IPS-NIHi11 (cell line): ENCODE measurements at places on chromosomes 3 and 15.

GRCh38 chr3:129571605-129572547 is 28.9 kb downstream of the H1-8 start:
- DNase-seq = no peak

GRCh38 chr3:87120881-87121280 is 106.2 kb upstream of the CHMP2B start:
- DNase-seq = peak; percentile 66

DNA sequence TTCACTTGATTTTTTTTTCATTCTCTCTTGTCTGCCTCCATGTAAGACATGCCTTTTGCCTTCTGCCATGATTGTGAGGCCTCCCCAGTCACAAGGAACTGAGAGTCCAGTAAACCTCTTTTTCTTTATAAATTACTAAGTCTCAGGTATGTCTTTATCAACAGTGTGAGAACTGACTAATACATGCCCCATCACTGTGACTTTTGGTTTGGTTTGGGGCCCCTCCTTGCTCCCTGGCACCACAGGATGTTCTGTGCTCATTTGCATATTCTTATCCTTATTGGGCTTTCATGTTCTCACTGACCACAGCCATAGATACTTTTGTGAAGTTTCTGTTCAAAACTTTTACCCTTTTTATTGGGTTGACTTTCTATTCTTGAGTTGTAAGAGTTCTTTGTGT is 3.8 kb upstream of the PRR20G start:
- DNase-seq = no peak

GRCh38 chr15:98668566-98669308 is 20.4 kb downstream of the IGF1R start:
- no peak for DNase-seq

- no peak for DNase-seq
Measured at GRCh38 chr15:87575896-87576473, 680.6 kb downstream of the NTRK3 start.

DNA sequence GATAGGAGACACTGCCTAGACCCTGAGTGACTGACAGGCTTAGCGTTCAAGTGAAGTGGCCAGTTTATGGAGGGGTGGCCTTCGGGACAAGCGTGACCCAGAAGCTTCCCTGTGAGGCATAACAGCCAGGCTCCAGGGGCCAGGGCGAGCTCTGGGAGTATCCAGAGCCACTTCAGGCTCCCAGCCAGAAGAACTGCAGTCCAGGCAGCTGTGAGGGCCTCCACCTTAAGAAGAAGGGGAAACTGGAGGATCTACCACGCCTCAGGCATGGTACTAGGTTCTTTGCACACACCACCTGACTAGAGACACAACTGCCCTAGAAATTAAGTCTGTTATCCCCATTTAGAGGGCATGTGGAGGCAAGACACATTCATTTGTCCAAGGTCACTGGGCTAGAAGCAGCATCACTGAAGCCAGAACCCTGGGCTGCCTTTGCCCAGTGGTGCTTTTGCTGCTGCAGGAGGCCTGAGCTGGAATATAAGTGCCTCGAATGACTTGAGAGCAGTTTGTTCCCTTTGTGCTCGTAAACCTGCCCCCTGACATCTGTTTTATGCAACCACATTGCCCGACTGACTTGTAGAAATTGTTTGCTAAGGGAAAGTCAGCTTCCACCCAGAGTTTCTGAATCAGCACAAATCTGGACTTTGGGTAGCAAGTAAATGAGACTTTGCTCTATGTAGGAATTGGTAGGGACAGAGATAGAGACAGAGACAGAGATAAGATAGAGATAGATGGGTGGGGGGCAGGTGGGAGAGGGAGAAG is 23.3 kb downstream of the RASGRF1 start:
- DNase-seq = no peak

GRCh38 chr3:128067489-128067888 is 15.3 kb downstream of the SEC61A1 start:
- DNase-seq = no peak

- DNase-seq = no peak
Measured at GRCh38 chr15:43859546-43859945, 32.7 kb downstream of the WDR76 start.

DNA sequence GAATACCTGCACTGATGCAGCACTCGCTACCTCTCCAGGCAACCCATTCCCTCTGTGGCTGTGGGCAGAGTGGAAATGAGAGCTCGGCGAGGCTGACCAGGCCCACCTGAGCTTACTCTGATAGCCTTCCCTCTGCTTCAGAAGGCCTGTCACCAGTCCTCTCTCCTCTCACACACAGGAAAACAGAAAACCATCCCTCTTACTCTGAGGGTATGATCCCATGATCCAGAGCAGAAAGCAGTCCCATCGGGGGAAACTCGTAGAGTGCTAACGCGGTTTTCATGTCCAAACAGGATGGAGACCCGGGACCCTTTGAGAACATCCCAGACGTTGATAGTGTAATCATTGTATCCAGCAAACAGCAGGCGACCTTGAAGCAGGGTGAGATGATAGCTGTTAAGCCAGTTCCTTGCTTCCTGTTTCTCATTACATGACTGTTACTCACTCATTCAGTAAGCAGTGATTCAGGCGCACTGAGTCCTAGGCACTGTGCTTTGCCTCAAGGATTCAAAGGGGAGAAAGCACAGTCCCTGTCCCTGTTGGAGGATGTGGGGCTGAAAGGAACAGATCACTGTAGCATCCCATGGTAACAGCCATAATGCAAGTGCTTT is 11.8 kb upstream of the BCL2L10 start:
- DNase-seq = no peak

GRCh38 chr3:178703268-178703975 is 167.2 kb downstream of the KCNMB2 start:
- DNase-seq = no peak

DNA sequence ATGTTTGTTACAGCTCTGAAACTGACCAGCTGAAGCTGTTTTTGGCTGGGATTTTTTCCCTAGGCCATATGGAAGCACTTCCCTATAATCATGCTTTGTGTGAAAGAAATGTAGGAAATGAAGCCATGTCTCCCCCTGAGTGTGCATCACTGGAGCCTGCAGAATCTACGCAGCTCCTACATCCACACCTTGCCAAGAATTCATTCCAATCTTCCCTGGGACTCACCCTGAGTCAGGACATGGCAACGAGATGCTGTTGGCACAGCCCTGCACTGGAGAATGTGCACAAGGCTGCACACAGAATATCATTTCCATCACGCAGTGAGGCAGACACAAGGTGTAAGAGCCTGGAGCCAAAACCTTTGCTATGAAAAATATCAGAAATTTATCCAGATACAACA is 189.5 kb downstream of the ADAMTSL3 start:
- DNase-seq = no peak

DNA sequence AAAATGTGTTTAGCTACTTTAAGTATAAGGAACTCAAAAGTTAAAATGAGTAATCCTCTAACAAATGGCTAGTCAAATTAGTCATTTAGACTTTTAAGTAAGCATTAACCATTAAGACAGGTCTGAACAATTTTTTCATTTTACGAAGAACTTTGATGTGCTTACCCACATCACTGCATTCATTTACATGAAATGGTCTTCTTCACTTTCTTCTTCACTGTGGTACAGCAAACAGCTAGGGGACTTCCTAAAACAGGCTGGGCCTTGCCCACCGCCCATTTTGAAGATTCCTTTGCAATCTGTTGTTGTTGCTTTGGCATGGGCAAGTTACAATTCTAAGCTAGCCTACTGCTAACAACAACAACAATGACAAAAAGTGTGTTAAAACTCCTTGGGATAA is 67.4 kb downstream of the CBLB start:
- no peak for DNase-seq

- DNase-seq = peak; percentile 56
Measured at GRCh38 chr15:80418892-80419537, 14.8 kb downstream of the ARNT2 start.

DNA sequence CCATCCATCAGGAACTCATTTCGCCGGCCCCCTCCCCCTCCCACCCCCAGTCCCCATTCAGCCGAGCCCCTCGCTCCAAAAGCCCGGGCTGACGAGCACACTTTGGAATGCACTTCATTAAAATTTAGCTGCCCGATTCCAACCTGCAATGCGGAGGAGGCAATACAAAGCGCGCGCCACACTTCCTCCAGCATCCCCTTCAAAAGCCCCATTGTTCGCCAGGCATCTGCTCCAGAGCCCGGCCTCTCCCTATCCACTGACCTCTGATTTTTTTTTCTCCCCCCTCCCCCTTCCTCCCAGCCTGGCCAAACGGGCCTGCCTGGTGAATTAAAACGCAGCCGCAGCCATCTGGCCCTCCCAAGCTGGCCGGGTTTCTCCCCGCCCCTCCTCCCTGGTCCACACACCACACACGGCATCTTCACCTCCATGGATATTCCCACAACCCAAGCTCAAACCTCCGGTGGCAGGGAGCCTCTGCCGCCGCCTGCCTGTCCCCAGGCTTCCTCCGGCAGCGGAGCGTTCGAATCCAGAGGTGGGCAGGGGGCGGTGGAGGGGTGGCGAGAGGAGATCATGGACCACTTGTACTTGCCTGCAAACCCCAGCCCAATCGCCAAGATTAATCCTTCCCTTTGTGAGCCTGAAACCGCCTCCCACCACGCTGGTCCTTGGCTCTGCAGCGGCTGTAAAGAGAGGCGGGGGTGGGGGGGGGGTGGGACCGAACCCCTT is 441.3 kb downstream of the MAGI1 start:
- peak; percentile 69 for DNase-seq

DNA sequence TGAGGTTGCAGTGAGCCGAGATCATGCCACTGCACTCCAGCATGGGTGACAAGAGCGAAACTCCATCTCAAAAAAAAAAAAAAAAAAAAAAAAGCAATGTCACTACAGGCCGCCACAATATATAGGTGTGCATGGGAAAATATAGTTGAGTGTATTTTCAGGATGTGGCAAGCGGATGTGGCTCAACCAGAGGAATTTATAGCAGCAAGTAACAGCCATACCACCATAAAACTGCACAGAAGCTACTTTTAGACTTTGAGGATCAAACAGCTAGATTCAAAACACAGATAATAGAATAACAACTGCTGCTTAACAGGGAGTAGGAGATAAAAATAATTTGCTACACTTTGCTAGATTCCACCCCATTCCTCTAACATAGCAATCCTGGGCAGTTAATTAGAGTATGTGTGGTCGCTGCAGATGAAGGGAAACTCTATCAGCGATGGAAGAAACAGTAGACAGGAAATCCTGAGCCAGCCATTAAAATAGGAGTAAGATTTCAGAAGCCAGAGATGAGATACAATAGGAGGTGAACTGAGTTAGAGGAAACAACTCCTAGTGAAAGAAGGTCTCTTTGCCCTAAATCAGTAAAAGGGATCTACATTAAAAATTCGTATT is 318.7 kb upstream of the STT3B start:
- DNase-seq = no peak

- DNase-seq = peak; percentile 47
Measured at GRCh38 chr3:158794936-158795518, 6.8 kb upstream of the MFSD1 start.

GRCh38 chr3:194503081-194503531 is 16.3 kb upstream of the ATP13A3 start:
- DNase-seq = no peak

- no peak for DNase-seq
Measured at GRCh38 chr3:34070831-34071585, 272.6 kb downstream of the PDCD6IP start.

DNA sequence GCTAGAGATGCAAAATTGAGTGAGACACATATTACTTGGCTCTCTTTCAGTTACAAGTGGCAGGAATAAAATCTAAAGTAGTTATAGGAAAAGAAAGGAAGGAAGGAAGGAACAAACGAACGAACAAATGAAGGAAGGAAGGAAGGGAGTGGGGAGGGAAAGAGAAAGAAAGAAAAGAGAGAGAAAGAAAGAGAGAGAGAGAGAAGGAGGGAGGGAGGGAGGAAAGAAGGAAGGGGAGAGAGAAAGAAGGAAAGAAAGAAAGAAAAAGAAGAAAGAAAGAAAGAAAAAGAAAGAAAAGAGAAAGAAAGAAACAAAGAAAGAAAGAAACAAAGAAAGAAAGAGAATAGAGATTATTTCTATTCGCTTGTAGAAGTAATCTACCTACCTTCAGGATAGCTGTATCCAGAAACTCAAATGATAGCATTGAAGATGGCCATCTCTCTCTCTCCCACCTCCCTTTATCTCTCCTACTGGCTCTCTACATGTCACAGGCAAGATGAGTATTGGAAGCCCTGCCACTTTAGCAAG is 229.7 kb upstream of the TLE3 start:
- no peak for DNase-seq

- no peak for DNase-seq
Measured at GRCh38 chr15:50906954-50907600, 1.4 kb upstream of the AP4E1 start.

GRCh38 chr15:31004220-31004733 is 12.8 kb upstream of the MTMR10 start:
- DNase-seq = peak; percentile 52

GRCh38 chr3:72421126-72421525 is 427.1 kb downstream of the SHQ1 start:
- DNase-seq = no peak

GRCh38 chr15:43067717-43068461 is 37.9 kb downstream of the UBR1 start:
- peak; percentile 14 for DNase-seq

GRCh38 chr15:48414015-48414414 is 82.8 kb downstream of the DUT start:
- DNase-seq = no peak
